ENCODE measurements at places on chromosomes 2 and 18.

DNA sequence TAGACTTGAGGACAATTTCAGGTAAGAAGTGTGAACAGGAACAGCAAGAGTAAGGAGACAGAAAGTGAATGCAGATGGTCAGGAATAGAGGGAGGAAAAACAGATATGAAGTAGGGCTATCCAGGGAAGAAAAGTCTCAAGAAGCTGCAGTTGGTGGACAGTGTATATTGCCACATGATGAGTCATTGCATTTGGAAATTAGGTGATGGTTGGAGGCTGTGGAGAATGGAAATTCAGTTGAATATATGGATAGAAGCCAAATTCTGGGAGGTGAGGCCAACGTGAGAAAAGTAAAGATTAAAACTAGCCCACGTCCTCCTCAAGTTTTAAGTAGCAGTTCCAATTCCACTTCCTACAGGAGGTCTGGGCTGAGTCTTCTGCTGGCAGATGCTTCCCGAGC lies 158.4 kb downstream of the UBE2E3 start:
- no peak for DNase-seq

- no peak for DNase-seq
Measured at GRCh38 chr2:148046802-148047201, 25.9 kb downstream of the MBD5 start.

GRCh38 chr2:177796654-177797415 lies 275.7 kb downstream of the PDE11A start:
- no peak for DNase-seq

DNA sequence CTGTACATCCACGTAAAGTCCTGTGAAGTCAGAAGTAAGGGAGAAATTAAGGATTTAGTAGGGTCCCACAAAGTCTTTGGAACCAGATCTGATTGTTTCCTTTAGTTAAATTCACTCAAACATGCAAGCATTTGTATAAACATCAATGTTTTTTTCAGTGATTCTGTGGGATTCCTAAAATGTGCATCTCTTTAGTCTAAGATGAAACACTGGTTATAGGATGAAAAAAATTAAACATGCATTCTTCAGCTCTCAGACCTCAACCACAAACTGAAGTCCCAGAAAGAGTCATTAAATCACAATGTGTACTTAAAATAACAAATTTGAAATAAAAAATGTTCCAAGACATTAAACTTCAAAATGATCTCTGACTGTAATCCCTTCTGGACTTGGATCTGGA lies 76.5 kb upstream of the APCDD1 start:
- DNase-seq, result no peak

GRCh38 chr2:156181208-156181607 lies 151.3 kb downstream of the NR4A2 start:
- no peak for DNase-seq

DNA sequence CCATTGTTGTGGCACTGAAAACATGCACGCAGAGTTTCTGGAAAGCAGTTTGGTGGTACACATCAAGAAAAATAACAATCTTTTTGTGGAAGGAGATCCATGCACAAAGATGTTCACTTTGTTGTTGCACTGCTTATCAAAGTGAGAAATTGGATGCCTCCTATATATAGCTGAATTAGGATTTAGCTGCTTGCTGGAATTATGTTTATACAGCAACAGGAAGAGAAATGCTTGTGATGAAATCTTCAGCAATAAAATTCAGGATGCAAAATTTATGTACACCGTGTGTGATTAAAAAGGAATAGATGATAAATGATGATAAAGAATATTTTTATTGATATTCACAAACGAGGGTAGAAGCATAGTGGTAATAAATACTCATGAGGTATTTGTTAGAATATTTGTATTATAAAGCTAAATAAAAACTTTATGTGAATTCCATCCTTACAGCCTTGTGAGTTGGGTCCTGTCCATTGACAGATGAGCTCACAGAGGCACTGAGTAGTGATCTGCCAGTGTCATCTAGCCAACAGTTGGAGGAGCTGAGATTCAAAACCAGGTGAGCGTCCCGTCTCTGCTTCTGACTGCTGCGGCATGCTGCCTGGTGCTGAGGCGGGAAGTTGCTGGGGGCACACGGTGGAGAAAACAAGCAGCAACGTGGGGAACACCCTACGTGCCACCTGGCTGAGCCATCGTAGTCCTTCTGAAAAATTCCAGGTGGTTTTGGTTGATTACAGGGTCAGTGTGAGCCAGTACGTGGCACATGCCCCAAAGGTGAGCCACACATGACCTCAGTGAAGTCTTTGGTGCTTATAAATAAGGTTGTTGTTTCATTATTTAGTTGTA lies 80.2 kb downstream of the ASAP2 start:
- no peak for DNase-seq

DNA sequence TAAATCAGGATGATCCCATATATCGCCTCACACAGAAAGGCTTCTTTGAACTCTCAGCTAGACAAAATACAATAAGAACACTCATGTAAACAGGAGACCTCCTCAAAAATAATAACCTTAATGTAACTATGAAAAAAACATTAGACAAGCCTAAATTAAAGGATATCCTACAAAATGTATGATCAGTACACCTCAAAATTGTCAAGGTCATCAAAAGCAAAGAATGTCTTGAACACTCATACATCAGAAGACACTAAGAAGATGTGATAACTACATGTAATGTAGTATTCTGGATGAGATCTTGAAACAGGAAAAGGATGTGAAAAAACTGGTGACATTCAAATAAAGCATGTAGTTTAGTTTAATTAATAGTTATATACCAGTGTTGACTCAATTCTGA lies 616.8 kb upstream of the ZEB2 start:
- DNase-seq, result no peak

GRCh38 chr2:22992441-22992840 lies 392.5 kb upstream of the KLHL29 start:
- DNase-seq, result no peak

GRCh38 chr18:11251891-11252270 lies 102.5 kb upstream of the PIEZO2 start:
- no peak for DNase-seq

- no peak for DNase-seq
Measured at GRCh38 chr18:13173578-13174145, 44.9 kb upstream of the LDLRAD4 start.

GRCh38 chr2:178529194-178529593 lies 48.9 kb downstream of the PLEKHA3 start:
- no peak for DNase-seq

- no peak for DNase-seq
Measured at GRCh38 chr18:49081511-49082155, 130.9 kb upstream of the SMAD7 start.

GRCh38 chr2:129178356-129178755 lies 801.1 kb upstream of the RAB6C start:
- no peak for DNase-seq

DNA sequence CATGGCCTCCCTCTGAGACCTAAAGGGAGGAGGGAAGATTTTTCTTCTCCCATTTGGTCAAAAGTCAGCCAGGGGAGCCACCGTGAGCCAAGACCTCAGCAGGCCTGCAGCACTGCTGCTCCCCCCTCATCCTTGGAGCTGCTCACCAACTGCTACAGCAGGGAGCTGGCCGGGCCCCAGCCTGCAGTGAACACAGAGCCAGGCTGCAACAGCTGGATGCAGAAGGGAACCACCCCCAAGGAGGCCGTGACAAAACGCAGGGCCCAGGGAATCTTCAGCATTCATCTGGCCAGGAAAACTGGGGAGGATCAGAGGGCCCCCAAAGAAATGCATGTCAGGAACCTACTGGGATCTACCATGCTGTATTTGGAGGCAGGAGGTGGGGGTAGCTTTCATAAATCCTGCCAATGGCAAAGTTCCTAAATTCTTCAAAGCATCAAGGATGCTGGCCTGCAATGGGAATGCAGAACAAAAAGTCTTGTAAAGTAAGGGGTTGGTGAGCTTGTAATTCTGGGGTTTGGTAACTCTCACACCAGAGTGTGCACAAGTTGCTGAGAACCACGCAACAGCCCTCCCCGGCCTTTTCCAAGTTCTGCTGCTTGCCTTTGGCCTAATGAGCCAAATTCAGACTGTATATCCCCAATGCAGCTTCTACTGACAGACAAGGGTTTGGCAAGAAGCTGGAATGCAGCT lies 61.0 kb downstream of the CACNB4 start:
- DNase-seq, result no peak

GRCh38 chr2:64685430-64685829 lies 31.7 kb upstream of the SERTAD2 start:
- no peak for DNase-seq

GRCh38 chr18:36295880-36296301 lies 1.6 kb upstream of the FHOD3 start:
- DNase-seq, result no peak

GRCh38 chr2:44974064-44974715 lies 32.7 kb downstream of the SIX3 start:
- no peak for DNase-seq

DNA sequence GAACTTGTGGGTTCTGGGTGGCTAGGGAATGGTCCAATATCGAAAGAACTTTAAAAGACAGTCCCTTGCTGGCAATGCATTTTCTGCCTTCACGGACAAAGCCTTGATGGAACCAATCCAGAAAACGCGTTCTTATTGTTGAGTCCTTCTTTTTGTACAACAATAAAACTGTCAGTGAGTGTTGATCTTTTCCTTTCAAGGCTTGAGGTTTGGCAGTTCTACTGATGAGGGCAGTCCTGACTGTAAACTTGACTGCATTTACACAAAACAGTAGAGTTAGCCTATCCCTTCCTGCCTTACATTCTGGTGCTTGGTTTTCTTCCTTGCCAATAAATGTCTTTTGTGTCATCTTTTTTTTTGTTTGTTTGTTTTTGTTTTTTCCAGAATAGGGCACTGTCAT lies 2.5 kb upstream of the UGT1A7 start:
- DNase-seq, result no peak

GRCh38 chr2:164850235-164850634 lies 8.6 kb upstream of the COBLL1 start:
- DNase-seq, result no peak

- no peak for DNase-seq
Measured at GRCh38 chr2:173606619-173607248, 252.1 kb downstream of the CDCA7 start.

GRCh38 chr2:33839791-33840190 lies 240.7 kb upstream of the FAM98A start:
- no peak for DNase-seq

- no peak for DNase-seq
Measured at GRCh38 chr2:127143841-127144782, 37.2 kb upstream of the BIN1 start.

DNA sequence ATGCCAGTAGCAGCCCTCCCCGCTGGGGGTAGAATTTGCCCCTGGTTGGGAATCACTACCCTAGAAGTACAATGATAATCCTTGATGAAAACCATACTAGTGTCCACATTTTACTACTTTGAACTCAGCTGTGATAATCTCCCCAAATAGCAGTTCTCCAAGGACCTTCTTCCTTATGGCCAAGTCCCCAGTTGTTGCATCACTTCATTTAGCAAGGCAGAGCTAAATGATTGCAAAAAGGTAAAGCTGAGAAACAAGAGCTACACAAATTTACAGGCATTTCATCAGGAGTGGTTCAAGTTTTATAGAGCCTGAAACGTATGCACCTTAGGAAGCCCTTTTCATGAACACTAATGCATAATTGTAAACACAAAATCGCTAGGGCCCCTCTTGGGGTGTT lies 44.9 kb upstream of the REL start:
- DNase-seq, result no peak

GRCh38 chr2:83967854-83968253 lies 491.2 kb downstream of the SUCLG1 start:
- DNase-seq, result no peak

DNA sequence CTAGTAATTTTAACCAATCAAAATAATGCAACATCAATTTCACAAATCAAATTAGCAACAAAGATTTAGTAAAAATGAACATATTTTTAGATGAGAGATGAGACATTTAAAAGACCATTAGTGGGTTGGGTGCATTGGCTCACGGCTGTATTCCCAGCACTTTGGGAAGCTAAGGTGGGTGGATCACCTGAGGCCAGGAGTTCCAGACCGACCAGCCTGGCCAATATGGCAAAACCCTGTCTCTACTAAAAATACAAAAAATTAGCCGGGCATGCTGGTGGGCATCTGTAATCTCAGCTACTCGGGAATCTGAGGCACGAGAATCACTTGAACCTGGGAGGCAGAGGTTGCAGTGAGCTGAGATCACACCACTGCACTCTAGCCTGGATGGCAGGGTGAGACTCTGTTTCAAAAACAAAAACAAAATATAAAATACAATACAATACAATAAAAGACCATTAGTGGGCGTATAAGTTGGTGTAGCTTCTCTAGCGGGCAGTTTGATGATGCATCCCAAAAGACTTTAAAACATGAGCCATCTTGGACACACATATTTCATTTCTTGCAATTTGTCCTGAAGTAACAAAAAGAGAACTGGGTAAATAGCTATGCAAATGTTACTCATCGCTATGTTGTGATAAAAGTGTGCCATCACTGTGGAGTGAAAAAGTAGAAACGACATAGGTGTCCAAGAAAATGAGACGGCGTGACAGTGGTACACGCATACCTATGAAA lies 101.8 kb downstream of the COL6A3 start:
- no peak for DNase-seq

DNA sequence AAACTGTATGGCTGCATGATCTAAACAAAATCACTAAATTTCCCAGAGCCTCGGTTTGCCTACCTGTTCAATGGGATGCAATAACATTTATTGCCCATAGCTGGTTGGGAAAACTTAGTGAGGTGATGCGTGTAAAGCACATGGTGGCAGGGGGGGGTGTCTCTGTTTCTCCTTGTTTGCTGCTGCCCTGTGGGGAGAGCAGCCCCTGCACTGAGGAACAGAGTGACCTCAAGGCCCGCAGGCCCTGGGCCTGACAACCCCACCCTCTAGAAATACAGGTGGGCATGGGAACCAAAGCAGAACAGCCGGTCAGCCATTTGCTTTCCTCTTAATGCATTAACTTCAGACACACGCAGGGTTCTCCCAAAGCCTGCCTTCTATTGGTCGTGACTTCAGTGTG lies 55.1 kb upstream of the SLC66A3 start:
- no peak for DNase-seq

DNA sequence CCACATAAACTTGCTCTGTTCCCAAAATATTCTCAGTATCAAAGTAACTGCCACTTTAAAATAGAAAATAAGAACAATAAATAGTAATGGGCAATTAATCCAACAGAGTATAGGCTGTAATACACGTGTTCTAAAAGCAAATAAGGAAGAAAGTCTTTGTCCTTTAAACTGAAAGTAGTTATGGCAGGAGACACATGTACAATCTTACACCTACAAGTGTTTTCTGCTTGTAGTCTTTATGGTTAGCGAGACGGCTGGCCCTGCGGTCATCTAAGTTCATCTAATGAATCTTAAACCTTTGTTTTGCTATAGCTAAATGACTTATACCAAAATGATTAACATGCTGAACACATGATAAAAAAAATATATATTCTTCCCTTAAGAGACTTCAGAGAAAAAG lies 32.4 kb downstream of the CYB5A start:
- no peak for DNase-seq

DNA sequence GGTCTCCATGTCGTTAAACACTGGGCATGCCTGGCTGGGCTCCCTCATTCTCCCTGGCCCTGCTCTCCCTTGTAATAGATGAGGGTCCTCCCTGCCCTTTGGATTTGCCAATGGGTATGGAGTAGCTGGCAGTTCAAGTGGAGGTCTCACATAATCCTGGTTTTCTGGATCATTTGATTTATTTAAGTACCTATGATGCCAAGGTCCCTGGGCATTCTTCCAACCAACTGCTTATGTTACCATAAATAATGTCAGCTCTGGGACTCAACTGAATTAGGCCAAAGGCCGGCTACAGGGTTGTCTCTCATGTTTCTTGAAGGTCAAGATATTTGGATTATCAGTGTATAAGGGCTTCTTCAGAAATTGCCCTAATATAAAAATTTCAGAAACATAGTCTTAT lies 104.9 kb upstream of the LYPD6 start:
- DNase-seq, result no peak
